ENCODE measurements at places on chromosomes 2 and 18. TPM values are rescaled to one million over a fixed set of nuclear protein-coding genes. Genes with fewer than 3 reads are reported as not detected.

GRCh38 chr2:227595797-227596196 is 2.9 kb upstream of the SCYGR2 start:
- DNase-seq = no peak

- no peak for DNase-seq
These were observed 216.9 kb upstream of the VWC2L start for GRCh38 chr2:214193943-214194342.

DNA sequence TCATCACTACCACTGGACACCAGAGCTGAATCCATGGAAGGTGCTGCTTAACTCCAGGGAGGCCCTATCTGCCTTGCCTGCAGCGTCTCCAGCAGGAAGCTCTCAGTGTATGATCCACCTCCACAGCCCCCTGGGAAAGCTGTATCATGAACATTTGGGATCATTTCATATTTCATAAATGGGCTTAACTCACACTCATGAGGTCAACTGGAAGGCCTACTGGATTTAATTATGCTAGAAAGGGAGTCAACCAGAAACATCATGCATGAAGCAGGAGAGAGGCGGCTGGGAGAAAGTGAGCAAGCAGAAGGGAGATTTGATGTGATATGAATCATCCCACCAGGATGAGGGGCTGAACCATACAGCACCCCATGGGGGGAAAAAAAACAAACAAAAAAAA is 537.7 kb downstream of the TNS1 start:
- no peak for DNase-seq

DNA sequence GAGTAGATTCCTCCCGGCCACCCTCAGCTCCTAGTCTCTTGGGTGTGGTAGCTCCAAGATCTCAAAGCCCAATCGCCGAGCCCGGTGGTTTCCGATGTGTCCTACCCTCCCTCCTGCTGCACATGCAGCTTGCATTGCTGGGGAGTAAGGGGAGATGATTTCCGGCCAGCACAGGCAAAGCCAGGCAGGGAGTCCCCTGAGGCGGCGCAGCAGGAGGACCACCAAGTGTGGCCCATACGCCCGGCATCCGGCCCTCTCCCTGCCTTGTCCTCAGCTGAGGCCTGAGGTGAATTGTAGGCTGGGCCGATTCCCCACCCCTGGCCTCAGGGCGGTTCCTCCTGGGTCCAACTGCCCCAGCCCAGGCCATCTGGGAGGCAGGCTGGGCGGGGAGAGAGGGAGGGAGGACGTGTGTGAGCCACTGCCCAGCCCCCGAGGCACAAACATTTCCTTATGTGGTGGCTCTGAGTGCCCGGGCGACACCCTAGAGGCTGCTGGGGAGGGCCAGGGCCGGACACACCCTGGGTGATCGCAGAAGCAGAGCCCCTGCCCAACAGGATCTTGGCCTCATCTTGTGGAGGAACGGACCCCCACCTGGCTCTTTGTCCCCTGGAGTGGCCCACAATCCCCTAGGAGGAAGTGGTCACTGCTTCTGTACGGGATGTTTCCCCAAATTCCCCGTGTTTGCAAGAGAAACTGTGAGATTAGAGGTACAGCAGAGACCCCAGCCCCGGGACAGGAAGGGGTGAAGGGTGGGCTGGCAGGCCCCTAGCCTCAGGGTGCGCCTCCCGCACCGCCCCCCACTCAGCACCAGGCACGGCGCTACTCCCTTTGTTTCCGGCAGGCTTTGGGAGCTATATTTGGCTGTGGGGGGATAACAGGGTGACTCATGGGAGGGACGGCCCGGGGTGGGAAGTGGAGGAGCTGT is 41.9 kb upstream of the PTMA start:
- DNase-seq = no peak

- no peak for DNase-seq
These were observed 1.0 kb downstream of the CYP1B1 start for GRCh38 chr2:38074764-38075506.

DNA sequence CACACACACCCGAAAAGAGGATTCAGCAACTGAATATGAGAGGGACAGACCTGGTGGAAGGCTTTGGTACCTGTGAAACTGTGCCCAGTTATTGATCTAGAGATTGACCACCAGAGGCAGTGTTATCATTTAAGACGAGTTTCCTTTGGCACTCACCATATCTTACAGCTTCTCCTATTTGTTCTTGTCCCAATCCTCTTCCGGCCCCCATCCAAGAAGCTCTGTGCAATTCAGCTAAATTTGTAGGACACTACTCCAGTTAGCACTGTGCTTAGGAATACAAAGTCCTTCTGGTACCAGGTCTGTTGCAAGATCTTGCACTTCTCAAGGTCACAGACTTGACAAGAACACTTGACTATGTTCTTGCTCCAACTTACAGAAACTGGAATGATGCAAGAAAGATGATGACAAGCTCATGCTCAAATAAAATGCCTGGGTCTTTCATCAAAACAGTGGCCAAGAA is 177.7 kb downstream of the TMEM247 start:
- no peak for DNase-seq

GRCh38 chr2:187320846-187321245 is 127.2 kb downstream of the CALCRL start:
- DNase-seq = no peak

DNA sequence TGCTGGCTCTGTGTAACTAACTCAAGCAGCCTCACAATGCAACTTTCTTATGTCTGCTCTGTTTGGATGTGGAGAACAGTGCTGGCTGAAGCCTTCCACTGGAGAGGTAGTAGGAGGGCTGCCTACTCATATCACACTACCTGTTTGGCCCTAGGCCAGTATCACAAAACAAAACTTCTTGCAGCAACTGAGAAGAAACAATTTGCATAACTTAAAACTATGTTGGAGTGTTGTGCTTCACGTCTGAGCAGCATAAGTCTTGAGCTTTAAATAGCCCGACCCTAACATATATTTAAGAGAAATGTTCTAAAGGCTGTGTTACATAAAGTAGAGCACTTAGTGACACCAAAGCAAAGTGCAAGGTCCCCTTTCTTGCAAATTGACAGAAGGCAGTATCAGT is 204.9 kb upstream of the ACVR2A start:
- DNase-seq = no peak

- DNase-seq = no peak
These were observed 929 bp upstream of the CREG2 start for GRCh38 chr2:101388232-101388631.

DNA sequence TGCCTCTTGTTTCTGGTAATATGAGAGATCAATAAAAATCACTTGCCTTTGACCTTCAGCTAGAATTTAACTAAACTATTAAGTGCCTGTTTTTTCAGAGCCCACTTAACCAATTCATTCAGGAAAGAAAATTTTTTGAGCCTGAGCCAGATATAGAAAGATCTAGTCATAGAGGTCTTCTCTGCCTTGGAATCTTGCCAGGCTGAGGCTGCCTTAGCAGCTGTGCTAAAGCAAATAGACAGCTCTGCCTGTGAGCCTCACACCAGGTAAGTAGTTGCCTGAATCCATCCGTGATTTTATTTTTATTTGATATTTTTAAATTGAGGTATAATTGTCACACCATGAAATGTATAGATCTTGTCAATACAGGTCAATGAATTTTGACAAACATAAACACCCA is 27.4 kb downstream of the EVX2 start:
- no peak for DNase-seq

GRCh38 chr2:172999641-173000386 is 75.8 kb upstream of the MAP3K20 start:
- DNase-seq = no peak

DNA sequence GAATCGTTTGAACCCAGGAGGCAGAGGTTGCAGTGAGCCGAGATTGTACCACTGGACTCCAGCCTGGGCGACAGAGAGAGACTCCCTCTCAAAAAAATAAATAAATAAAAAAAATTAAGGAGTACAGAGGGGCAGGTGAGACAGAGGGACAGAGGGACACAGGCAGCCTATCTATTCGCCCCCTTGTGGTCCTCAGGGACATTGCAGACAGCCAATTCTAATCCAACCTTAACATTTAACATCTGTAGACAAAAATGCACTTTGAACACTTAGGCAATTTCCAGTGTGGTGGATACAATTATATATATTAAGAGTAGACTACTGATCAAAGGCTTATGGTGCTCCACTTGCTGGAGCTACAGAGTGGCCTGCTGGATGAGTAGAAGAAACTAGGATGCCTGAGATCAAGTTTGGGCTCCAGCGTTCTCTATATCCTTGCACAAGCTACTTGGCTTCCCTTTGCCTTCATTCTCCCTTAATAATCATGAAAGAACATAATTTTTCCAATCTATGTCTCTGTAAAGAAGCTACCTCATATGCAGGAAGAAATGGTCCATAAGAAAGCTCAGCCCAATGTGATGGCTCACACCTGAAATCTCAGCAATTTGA is 8.2 kb upstream of the SMARCAL1 start:
- DNase-seq = no peak

GRCh38 chr2:46812361-46813019 is 103.1 kb downstream of the MCFD2 start:
- no peak for DNase-seq

ALK gene
- not detected for total RNA-seq

MGAT5 gene
- 85.1 TPM for total RNA-seq

All from pulmonary artery endothelial cell (primary cell).